ENCODE measurements at places on chromosomes 3 and 15.

DNA sequence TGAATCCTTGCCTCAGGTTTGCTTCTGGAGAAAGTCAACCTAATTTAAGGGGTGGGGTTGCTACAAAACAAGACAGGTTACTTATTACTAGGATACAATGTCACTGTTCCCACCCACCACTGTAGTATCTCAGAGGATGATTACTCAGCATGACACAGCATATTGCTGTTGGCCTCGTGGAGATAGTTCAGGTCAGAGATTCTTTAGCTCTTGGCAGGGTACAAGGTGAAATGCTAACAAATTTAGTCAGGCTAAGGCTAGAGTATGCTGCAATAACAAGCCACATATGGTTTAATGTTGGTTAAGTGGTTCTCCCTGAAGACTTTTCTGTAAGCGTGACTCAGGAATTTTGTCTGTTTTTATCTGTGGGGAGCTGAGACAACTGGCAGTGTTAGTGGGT is 161.8 kb downstream of the EDEM1 start:
- DNase-seq = no peak

GRCh38 chr3:9293076-9293475 is 43.6 kb upstream of the SRGAP3 start:
- DNase-seq = no peak

DNA sequence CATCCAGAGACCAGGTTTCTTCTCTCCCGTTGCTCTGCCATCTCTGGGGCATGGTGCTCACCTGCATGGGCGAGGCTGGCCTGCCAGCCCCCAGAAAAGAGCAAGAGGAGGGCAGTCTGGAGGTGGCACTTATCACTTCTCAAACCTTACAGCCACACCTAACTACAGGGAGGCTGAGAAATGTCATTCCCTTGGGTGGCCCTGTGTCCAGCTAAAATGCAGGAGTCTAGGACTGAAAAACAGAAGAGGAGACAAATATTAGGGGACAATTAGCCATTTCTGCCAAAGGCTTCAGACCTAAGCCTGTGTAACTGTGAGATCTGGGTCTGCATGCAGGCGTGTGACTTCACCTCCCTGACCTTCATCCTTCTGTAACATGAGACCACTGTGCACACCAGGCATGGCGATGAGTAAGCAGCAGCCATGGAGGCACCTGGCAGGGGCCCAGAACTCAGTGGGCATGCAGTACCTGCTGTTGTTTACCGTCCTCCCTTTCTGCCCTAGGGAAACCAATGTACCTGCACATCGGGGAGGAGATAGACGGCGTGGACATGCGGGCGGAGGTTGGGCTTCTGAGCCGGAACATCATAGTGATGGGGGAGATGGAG is 83.4 kb downstream of the MESD start:
- no peak for DNase-seq

DNA sequence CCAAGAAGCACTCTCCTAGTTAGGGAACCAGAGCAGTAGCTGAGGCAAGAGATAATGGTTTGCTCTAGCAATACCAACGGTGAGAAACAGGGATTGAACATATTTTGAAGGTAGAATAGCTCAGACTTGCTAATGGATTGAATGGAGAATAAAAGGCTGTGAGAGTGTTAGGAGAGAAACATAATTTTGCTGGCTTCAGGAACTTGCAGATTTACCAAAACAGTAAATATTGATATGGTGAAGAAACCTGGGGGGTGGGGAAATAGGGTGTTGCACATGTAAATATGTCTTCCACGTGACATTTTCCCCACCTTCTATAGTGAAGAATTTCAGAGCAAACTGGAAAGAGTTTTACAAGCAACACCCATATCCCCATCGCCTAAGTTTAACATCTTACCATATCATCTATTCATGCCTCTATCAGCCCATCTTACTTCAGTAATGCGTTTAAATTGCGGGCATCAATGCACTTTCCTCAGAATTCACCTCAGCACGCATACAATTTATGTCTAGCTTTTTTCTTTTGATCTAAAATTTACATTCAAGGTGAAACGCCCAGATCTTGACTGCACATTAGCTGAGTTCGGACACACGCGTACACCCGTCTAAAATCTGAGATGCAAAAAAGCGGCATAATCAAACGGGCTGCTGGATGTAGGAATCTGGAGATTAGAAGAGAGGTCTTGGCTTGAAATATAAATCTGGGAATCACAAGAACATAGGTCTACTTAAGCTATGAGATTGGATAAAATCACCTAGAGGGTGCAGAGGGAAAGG is 891 bp upstream of the NR1D2 start:
- no peak for DNase-seq

- no peak for DNase-seq
Measured at GRCh38 chr15:89767411-89767915, 8.7 kb upstream of the MESP2 start.

DNA sequence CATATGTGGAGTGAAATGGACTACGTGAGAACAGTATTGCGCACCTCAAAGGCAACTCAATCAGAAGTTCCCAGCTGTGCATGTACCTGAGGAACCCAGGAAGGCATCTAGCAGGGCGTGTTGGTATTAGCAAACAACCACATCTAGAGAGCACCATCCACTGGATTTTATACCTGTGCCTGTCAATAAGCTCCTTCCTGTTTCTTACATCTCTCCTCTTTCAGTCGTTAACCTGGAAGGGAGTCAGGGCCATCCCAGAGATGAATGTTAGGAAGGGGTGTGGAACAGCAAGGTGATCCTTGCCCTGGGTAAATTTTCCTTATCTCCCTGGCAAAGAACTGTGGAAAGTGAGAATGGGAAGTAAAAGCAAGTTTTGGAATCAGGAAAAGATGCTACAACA is 29.6 kb upstream of the CHMP2B start:
- no peak for DNase-seq

DNA sequence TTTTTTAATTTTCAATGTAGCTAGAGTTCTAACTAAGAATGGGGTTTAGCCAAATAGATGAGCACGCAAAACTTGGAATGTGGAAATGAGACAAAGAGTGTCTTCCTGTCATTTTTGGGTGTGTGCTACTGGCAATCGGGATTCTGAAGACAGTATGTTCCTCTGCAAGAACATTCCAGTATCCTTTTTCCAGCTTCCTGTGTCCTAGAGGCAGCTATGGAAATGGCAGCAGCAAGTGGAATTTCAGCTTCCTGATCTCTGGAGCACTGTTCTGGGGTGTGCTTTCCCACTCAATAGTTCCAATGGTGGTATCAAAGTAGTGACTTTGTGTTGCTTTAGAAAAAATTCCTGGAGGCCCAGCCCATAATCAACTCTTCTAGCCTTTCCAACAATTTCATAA is 642.9 kb upstream of the KCNMB2 start:
- no peak for DNase-seq

- DNase-seq = no peak
Measured at GRCh38 chr3:83011481-83011880, 1250.0 kb upstream of the GBE1 start.

DNA sequence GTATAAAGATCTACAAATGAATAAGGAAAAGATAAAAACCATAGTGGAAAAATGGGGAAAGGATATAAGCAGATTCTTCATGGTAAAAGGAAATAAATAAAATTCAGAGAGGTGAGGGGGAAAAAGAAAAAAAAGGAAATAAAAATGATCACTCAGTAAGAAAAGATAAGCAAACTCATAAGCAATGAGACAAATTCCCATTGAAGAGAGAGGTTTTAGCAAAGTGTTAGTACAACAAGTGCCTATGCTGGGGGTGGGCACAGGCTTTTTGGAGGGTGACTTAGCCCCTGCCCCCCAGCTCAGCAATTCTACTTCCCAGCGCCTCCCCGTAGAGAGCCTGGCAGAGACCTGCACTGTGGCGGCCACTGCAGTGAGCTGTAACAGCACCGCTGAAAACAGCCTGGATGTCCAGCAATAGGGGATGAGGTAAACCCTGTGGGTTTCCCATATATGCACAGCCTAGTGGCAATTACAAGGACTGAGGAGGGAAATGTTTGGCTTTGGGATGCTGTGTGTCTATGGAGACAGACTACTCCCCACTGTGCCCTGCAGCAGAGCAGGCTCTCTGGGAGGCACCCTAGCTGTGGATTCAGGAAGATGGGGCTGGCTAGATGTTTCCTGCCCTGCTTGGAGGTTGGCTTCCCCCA is 23.7 kb upstream of the SFMBT1 start:
- DNase-seq = no peak

DNA sequence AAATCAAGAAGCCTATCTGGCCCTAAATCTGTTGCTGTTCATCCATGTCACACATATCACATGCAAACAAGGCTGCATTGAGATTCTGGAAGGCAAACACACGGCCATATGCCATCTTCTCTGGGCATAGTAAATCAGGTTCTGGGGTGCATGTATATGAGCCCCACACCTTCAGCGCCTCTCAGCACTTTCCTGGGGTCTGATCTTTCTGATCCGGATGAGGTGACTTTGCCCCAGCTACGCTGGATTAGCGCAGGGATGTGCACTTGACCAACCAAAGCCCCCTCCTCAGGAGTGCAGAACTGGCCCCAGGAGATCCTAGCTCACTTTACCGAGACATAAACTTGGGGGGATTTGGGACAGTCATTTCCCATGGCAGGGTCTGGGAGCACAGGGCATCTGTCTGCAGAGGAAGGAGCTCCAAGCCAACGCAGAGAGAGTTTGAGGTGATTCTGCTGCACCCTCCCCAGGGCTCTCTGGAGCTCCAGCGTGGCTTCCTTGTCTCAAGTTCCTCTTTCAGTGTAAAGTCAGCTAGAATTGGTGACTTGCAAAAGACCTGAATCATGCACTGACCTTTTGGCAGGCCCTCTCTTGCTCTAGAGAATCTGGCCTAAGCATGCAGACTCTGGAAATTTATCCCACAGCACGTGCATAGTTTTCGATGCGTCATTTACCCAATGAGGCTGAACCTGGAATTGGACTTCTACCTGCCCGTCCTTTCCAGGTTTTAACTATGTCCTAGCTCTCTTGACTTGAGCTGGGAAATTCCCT is 63.5 kb upstream of the KLF13 start:
- no peak for DNase-seq

GRCh38 chr3:143146486-143147274 is 27.1 kb downstream of the CHST2 start:
- DNase-seq = no peak

DNA sequence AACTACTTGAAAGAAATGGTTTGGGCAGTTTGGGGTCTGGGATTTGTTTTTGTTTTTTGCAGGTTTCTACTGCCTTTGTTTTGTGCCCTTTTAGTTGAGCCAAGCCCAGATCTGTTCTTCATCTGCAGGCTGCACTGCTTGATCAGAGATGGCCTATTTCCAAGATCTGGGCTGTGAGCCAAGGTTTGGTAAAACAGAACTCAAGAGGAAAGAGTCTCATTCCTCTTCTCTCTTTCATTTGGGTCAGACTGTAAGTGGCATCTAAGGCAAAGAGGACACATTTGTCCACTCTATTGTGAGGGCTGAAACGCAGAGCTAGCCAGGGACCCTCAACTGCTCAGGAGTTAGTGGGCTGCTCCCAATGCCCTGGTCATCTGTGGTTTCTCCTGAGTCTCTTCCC is 104.4 kb upstream of the UBE3A start:
- no peak for DNase-seq

- DNase-seq = no peak
Measured at GRCh38 chr3:184405075-184406030, 25.5 kb downstream of the CHRD start.

DNA sequence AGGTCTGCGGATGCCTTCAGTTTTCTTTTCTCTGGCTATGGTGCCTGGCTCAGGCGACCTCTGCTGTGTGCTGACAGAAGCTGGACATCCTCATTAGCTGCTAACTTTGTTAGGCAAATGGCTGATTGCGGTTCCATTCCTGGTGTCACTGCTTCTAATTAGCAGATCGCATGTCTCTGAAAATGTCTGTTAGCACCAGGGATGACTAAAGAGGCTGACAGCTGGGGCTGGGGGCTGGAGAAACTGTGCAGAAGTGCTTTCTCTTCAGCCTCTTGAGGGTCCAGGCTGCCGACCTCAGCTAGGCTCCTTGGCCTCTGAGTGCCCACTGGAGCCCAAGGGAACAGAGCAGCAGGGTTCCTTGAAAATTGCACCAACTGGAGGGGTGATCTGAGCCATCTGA is 39.3 kb downstream of the CHCHD6 start:
- DNase-seq = no peak

DNA sequence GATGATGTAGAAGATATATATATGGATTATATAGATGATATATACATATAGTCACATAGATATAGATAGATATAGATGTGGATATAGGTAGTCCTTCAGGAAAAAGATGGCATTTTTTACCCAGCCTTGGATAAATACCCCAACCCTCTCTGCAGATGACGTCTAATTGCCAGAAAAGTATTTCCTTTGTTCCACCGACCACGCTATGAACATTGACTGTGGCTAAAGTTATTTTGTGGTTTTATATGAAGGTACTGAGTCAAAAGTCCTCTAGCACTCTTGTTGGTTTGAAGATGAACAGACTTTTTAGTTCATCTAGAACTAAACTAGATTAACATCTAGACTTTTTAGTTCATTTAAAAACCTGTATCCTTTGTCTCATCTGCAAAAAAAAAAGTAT is 207.7 kb downstream of the PLOD2 start:
- no peak for DNase-seq

DNA sequence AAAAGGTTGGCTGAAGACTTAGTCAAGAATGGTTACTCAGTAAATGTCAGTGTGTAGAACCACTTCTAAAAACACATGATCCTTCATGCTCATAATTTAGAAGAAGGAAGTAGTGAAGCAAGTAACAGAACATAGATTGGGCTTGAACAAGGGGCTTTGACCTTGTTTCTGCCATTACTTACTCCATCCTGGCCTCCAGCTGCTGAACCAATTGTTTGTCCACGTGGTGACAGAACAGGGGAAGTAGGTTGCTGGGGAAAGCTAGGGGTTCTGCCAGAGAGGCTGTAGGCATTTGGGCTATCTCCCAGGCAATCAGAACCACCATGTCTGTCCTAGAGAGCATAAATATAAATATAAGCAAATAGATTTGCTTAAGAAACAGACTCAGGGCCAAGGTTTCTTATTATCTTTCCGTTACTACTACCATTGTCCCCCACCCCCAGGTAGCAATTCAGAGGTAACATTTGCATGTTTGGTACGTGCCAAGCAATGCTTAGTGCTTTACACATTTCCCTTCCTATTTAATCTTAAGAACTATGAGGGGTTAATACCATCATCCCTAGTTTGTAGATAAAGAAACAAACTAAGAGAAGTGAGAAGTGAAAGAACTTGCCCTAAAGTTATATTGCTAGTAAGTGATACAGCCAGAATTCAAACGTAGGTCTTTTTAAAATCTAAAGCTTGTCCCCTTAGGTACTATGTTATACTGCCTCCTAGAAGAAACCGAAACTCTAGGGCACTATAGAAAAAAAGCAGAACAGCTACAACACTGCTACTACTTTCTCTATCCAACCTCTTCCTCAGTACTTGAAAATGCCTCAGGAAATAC is 3.0 kb upstream of the SPG11 start:
- no peak for DNase-seq

- DNase-seq = no peak
Measured at GRCh38 chr3:181855825-181856224, 144.1 kb downstream of the SOX2 start.

GRCh38 chr3:35291471-35292236 is 347.7 kb upstream of the ARPP21 start:
- DNase-seq = no peak

DNA sequence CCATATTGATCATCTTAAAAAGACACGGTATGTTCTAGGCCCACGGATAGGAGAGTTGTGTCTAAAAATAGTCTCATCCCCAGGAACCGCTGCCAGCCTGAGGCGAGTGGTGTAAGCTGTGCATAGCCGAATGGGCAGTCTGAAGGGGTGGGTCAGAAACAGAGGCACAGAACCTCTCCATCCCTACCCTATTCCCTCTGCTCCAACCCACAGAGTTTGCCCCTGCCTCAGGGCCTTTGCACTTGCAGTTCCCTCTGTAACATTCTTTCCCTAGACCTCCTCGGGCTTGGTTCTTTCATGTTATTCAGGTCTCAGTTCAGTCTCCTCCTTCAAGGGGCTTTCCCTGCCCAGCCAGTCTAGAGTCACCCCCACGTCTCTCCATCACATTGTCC is 4.8 kb downstream of the SCN5A start:
- DNase-seq = no peak
